OCI-M1 (cell line): ENCODE measurements at places on chromosomes 2 and 18.

- no peak for DNase-seq
Measured at GRCh38 chr2:19747310-19748072, 154.3 kb downstream of the TTC32 start.

GRCh38 chr2:206935991-206936842 is 3.1 kb upstream of the CPO start:
- no peak for DNase-seq

DNA sequence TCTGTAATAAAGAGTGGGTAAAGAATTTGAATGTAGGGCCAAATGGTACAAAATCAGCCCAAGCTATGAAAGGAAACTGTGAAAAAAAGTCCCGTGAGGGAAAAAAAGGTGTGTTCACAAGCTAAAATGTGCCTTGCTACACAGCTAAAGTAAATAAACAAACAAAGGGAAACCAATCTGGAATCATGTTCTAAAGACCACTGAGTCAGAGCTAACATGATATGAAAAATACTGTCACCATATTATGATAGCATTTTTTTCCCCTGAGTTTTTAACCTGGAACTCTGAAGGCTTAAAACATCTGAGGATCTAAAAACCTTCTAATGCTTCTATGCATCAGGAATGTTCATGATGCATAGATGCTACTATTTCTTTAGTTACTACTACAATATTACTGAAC is 58.8 kb downstream of the SCN1A start:
- no peak for DNase-seq

DNA sequence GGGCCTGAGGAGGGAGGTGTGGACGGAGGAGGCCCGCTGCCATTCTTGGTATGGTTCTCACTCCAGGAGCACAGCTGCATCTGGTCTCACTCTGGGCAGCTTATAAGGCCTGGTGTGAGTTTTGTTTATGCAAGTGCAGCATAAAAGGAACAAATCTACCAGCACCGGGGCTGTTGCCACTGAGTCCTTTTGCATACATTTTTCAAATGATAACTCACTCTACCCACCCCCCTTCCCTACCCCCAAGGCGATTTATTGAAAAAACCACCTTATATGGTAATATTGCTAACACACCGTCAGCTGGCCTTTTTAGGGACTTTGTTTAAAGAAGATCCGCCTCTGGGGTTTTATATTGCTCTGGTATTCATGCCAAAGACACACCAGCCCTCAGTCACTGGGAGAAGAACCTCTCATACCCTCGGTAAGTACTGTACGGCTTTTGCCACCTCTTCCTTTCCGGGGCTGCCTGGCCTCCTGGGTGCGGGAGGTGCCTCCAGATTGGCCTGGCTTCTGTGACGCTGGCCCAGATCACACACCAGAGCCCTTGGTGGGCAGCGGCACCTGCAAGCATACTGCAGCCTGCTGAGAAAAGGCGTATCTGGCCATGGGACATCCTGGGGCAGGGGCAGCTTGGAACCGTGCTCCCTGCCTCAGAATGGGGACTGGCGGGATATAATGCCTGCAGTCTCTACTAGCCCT is at the start of gene ACTG2:
Gene ACTG2 (plus strand): TSS at position 378 of the 699 bp plus-strand sequence. CDS start 8,304 bp downstream, outside the sequence.
- no peak for DNase-seq
